ENCODE measurements at places on chromosomes 5 and 9.

DNA sequence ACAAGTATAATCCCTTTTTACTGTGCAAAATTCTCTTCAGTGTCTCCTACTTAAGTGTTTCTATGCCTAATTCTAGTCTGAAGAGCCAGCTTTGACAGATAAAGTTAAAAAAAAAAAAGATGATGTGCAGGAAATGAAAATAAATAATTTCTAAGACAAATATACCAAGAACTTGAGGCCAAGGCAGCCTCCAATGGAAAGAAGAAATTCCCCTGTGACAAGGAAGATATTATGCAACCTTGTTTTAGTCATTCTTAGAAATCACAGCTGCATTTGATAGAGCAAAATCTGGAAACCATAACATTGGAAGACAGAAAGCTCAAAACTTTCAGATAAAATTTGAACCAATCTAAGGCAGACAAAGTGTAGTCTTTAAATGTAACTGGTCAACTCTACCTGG lies 375.9 kb upstream of the TLE4 start:
- DNase-seq = no peak

DNA sequence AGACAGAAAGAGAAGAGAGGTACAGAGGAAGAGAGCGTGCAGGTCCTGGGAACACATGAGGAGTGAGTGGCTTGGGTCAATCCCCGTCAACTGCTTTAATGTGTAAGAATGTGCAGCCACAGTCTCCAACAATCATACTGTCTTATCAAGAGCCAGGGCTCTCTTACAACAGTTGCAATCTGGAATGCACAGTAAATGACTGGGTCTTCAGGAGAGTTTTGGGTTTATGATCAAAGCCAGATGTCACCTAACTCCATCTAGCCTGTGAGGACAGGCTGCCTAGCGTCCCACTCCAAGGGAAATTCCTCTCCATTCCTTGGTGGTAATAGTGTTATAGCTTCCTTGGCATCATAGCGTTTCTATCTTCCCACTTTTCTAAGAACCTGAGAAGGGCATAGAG lies 75.0 kb upstream of the TRIO start:
- DNase-seq = no peak

- DNase-seq = no peak
Measured at GRCh38 chr5:36177715-36178523, 26.0 kb downstream of the SKP2 start.

DNA sequence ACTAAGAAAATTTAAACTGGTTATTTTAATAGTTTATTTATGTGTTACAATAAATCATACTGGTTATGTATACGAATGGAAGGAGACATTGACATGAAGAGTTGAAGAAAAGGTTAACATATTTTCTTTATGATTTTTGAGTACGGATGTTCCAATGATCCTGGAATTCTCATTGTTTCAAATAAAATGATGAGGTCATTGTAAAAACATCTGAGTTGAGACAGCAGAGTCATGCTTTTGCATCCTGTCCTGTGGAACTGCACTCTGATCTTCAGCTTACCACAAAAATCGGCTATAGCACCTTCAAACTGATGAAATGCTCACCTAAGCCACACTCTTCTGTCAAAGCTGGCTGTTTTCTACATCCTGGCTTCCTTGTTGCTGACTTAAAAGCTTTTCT lies 67.8 kb downstream of the PTCD2 start:
- DNase-seq = no peak

GRCh38 chr5:149007174-149007573 lies 55.7 kb downstream of the SH3TC2 start:
- no peak for DNase-seq

- DNase-seq = no peak
Measured at GRCh38 chr9:121304707-121305106, 36.7 kb downstream of the GSN start.

- no peak for DNase-seq
Measured at GRCh38 chr5:107296572-107296971, 374.2 kb downstream of the EFNA5 start.

DNA sequence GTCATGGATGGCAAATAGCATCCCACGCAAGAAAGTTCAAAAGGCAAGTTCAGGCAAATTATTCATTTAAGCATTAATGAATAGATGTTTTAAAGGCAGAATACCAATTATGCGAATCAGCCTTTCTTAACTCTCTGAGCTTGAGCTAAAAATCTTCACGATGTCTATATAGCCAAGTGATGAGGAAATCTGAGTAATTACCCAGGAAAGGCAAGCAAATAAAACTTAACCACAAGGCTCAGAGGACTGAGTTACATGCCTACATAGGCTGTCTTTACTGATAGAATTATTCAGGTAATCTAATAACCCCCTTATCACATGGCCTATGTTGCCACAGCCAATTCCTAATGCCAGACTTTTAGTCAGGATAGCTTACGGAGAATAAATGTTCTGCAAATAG lies 120.8 kb upstream of the MTAP start:
- DNase-seq = no peak

DNA sequence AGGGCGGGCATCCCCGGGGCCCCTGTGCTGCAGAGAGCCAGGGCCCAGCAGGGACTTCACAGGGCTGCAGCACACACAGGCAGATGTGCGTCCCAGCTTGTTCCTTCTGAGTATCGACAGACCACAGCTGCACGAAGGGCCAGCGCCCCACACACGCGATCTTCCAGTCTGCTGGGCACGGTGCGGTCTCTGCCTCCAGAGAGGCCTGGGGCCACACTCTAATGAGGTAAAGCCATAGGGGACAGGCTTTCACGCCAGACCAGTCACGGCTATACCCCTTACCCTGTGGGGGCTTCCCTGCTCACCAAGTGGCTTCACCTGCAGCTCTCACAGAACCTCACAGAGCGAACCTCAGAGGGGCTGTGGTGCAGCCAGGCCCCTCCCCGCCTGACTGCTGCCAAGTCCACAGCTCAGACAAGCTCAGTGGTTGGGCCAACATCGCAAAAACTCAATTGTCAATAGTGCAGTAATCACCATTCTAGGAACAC lies 82.2 kb downstream of the SHB start:
- no peak for DNase-seq

- DNase-seq = no peak
Measured at GRCh38 chr5:177432143-177432838, 5.8 kb downstream of the GRK6 start.

DNA sequence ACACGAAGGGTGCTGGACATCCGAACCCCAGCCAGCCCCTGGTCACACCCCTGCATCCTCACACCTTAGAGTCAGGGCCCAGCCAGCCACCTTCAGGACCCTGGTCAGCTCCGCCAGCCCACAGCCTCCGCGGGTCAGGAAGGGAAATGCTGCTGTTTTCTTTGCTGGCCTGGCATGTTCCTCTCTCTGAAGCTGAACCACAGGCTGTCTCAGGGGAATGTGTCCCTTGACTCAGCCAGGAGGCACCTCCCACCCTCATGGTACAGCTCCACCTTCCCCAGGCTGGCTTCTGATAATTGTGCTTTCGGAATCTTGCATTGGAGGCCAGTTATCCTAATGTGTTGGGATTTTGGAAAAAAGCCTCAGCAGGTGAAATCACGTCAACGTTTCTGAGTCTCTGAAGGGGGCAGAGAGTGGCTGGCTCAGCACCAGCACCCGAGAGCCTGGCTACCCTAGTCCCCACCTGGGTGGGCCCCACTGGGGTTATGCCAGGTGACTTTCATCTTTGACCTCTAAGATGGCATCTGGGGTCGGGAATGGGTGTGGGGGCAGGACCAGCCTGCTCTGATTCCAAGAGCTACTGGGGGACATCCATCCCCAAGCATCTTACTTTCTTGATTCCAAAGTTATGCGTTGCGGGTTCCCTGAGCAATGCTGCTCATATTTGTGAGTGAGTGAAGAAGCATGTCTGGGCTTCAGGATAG lies 9.8 kb upstream of the OLFM1 start:
- no peak for DNase-seq

GRCh38 chr5:45568813-45569212 lies 127.4 kb downstream of the HCN1 start:
- DNase-seq = no peak

DNA sequence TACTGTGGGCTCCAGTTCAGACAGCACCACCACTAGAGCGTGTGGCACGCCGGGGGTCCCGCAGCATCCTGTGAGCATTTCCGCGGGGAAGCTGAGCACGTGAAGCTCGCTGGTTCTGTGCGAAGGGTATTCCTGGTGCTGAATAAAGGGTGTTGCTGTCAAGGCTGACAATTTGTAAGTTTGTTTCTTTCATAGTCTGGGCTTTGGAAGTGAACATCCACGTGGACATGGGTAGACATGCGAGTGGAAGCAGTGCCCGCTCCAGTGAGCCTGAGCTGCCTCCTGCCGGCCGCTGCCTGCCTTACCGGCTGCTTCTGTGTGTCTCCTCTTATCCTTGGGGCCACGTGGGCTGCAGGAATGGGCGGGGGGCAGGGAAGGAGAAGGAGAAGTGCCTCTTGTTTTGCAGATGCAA lies 14.7 kb downstream of the NDUFS6 start:
- no peak for DNase-seq

DNA sequence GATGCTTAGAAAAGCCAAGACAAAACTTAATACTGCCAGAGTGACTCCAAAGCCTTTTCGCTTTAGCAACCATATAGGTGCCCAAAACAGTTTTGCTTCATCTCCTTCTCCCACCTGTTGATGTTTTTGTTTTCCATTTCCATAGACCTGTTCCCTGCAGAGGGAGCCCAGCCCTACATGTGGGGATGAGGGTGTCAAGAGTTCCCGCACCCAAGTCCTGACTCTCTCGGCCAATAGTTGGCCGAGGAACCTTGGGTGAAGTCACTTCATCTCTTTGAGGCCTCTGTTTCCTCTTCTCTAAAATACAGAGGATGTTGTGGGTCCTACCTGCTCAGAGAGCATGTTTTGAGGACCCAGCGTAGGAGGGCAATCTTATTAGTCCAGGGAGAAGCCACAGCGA lies 38.5 kb upstream of the LCP2 start:
- DNase-seq = no peak
